ENCODE measurements at places on chromosomes 5 and 9. TPM values are rescaled to one million over a fixed set of nuclear protein-coding genes. Genes with fewer than 3 reads are reported as not detected.

DNA sequence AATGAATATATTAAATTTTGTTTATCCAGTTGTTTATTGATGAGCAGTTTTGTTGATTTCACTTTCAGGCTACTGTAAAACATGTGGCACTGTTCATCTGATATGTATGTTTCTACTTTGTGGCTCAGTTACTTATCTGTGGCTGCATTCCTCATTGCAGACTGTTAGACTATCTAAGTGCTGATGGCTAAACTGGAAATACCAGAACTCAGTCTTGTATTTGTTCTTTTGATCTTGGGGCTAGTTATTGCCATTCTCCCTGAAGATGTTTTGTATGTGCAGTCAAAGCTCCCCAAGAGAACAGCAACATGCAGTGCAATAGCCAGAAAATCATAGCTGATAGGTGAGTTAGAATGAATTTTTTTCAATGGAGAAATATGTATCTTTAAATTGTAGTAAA lies 162.2 kb downstream of the GADD45G start:
- H3K27me3 ChIP-seq: no peaks in the 10 kb centered on the region
- H3K4me1 ChIP-seq: no peaks in the 10 kb centered on the region
- no peaks in the 10 kb centered on the region for H3K36me3 ChIP-seq
- no peak for DNase-seq
- H3K4me3 ChIP-seq: no peak overlapping the region
- no peak overlapping the region for H3K27ac ChIP-seq

DNA sequence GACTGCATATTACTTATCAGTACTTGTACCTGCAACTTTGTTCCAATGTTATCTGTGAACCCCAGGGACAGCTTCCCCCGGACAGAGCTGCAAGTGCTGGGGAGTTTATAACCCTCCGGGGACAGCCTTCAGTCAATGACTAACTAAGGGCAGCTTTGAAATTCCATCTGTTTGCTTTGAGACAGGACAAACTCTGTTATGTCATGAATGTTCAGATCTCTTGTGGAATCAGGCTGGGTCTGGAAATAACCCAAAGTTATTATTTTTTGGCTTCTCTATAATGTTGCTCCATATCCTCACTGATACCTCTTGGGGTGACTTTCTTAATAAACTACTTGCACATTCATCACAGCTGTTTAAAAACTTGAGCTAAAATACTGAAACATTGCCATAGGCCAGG lies 617.5 kb upstream of the TLE4 start:
- H3K27me3 ChIP-seq: no peaks in the 10 kb centered on the region
- no peak for DNase-seq
- no peaks in the 10 kb centered on the region for H3K36me3 ChIP-seq
- H3K27ac ChIP-seq: no peak overlapping the region

DNA sequence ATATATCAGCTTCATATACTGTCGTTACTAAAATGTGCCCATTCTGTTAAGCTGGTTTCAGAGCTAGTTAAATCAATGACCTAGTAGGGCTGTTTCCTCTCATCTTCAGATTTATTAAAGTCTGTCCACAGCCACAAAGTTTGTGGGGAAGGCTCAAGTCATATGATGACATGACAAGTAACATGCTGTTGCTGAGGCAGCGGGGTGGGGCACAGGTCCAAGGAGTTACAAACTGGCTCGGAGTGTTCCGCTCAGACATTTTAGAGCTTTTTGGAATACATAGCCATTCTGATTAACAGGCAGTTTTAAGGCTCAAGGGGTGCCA lies 2.7 kb upstream of the ANP32B start:
- H3K27me3 ChIP-seq: no peaks in the 10 kb centered on the region
- H3K4me1 ChIP-seq: peaks cover 20% of the 10 kb centered on the region
- no peak for DNase-seq
- H3K4me3 ChIP-seq: no peak overlapping the region

DNA sequence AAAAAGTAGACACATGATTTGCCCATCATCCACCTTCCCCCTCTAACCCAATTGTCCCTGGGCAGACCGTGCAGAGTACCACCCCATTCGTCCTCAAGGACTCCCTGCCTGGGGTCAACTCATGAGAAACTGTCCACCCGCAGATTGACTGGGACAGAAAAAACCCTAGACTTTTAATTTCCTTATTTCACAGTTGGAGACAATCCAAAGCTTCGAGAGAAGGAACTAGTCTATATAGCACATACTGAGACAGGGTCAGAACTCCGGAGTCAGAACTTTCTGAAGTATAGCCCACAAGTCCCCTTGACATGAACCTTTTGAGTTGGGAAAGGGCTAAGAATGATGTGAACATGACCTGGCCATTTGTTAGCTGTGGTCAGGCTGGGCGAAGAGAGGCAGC lies 7.5 kb upstream of the GPX3 start:
- H3K4me1 ChIP-seq: no peaks in the 10 kb centered on the region
- H3K27ac ChIP-seq: no peak overlapping the region
- no peak for DNase-seq
- H3K4me3 ChIP-seq: no peak overlapping the region
- no peaks in the 10 kb centered on the region for H3K36me3 ChIP-seq

DNA sequence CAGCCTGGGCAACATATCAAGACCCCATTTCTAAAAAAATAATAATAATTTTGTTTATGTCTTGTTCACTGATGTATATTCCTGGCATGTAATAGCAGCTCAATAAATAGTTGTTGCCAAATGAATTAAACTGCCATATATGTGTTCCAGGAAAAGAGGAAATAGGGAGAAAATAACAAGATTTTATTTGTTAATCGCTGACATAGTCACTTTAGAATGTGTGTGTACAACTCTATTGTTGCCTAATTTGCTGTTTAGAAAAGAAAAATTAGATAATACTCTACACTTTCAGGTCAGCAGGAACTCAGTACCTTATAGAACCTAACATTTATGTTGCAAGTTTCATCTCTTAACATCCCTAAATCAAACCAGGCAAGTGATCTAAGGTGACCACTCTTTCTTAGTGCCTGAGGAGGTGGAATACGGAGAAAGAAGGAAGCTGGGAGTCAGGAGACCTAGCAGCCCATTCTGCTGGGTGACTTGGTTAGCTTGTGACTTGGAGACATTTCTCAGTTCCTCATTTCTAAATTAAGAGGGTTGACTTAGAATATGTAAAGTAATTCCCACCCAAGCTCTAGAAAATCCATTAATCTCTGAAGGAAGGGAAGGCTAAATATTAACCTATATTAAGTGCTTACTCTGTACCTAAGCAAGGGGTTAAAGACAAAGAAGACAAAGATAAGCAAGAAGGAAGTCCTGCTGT lies 110.3 kb upstream of the IQGAP2 start:
- no peaks in the 10 kb centered on the region for H3K4me1 ChIP-seq
- peaks cover 12% of the 10 kb centered on the region for H3K27me3 ChIP-seq
- DNase-seq: no peak
- no peaks in the 10 kb centered on the region for H3K36me3 ChIP-seq

- H3K36me3 ChIP-seq: no peaks in the 10 kb centered on the region
- no peak overlapping the region for H3K4me3 ChIP-seq
- no peak overlapping the region for H3K27ac ChIP-seq
- no peaks in the 10 kb centered on the region for H3K27me3 ChIP-seq
Measured at GRCh38 chr9:700365-701282, 140.9 kb upstream of the DMRT1 start.

GRCh38 chr9:69577123-69577522 lies 95.0 kb downstream of the APBA1 start:
- H3K36me3 ChIP-seq: no peaks in the 10 kb centered on the region
- DNase-seq: no peak
- no peak overlapping the region for H3K4me3 ChIP-seq
- H3K27me3 ChIP-seq: no peaks in the 10 kb centered on the region
- H3K4me1 ChIP-seq: peaks cover 19% of the 10 kb centered on the region
- H3K27ac ChIP-seq: no peak overlapping the region

DNA sequence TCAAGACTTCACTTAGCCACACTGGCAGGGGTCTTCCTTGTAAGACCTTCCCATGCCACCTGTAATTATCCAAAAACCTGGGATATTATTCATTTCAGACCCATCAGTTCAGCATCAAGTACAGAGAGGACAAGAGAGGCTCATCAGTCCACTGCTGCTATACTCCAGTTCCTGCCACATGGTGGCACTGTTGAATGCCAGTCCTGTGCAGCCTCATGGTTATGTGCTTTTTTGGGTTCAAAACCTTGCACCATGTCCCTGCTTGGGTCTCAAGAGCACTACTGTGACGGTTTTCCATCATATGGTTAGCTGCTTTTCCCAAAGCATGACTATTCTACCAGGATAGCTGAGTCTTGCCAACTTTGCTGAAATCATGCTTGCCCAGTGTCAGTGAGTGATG lies 8.5 kb downstream of the PTGS1 start:
- DNase-seq: no peak
- peaks cover 6% of the 10 kb centered on the region for H3K4me1 ChIP-seq
- no peaks in the 10 kb centered on the region for H3K27me3 ChIP-seq
- H3K36me3 ChIP-seq: no peaks in the 10 kb centered on the region
- H3K4me3 ChIP-seq: no peak overlapping the region

- no peak for DNase-seq
- H3K36me3 ChIP-seq: peaks cover 11% of the 10 kb centered on the region
- no peak overlapping the region for H3K4me3 ChIP-seq
Measured at GRCh38 chr5:180294913-180295555, 3.2 kb upstream of the MAPK9 start.

DNA sequence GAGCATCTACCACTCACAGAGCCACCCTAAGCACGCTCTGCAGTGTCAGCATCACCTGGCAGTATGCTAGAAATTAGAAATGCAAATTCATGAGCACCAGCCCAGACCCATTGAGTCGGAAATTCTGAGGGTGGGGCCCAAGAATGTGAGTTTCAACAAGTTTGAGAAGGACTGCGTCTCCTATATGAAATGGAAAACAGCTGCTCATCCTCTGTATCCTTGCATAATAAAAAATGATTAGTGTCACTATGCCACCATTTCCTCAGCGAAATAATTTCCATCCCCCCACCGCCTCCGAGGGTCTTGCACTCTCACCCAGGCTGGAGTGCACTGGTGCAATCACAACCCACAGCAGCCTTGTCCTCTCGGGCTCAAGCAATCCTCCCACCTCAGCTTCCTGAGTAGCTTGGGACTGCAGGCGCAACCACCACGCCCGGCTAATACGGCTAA lies 1.3 kb upstream of the IQGAP2 start:
- H3K4me3 ChIP-seq: no peak overlapping the region
- H3K36me3 ChIP-seq: no peaks in the 10 kb centered on the region
- no peak overlapping the region for H3K27ac ChIP-seq
- H3K27me3 ChIP-seq: peaks cover 76% of the 10 kb centered on the region

DNA sequence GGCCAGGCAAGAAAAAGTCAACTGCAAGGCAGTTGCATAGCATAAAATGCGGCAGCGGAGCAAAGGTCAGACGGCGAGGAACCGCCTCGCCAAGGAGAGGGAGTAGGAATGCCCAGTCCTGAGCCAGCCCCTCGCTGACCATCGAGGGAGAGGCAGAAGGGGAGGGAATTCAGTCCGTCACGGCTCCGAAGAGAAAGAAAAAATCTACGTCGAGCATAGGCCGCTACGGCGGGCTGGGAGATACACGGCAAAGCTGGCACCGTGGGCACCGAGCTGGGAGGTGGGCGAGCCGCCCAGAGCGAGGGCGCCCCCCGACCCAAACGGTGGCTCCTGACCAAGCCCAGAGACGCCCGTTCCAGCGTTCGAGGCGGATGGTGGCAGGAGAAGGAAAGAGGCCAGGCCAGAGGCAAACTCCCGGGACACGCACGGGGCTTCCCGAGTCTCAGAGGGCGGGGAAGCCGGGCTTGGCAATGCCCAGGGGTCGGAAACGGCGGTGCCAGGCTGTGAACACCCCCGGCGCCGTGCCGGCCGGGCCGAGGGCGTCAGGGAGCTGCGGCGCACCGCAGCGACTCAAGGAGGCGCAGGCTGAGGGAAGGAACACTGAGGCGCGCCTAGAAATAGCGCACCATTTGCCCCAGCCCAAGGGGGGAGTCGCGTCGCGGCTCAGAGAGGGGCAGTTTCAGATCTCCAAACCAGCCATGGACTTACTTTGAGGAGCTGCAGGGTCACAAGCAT lies 518 bp downstream of the SPRY4 start:
- H3K4me3 ChIP-seq: peak overlapping the region; percentile 74
- H3K36me3 ChIP-seq: peaks cover 50% of the 10 kb centered on the region
- peaks cover 84% of the 10 kb centered on the region for H3K4me1 ChIP-seq
- peak overlapping the region; percentile 91 for H3K27ac ChIP-seq
- H3K27me3 ChIP-seq: no peaks in the 10 kb centered on the region

GRCh38 chr9:120592210-120592609 lies 12.2 kb upstream of the CDK5RAP2 start:
- no peaks in the 10 kb centered on the region for H3K4me1 ChIP-seq
- H3K27me3 ChIP-seq: no peaks in the 10 kb centered on the region
- no peaks in the 10 kb centered on the region for H3K36me3 ChIP-seq
- no peak overlapping the region for H3K4me3 ChIP-seq
- no peak for DNase-seq

EXOC3 gene
- total RNA-seq: 26.9 TPM

C9orf43 gene
- 0.13 TPM for total RNA-seq

UGT3A2 gene
- total RNA-seq: not detected

PCDHB14 gene
- total RNA-seq: 18.6 TPM

GABRA1 gene
- total RNA-seq: not detected
